ENCODE measurements at places on chromosomes 1 and 21.

- DNase-seq, result no peak
These were observed 72.5 kb downstream of the CDC42BPA start for GRCh38 chr1:227245613-227246320.

GRCh38 chr21:16330082-16330907, 600.5 kb downstream of the USP25 start:
- DNase-seq, result no peak

- DNase-seq, result peak; percentile 97
These were observed 47.8 kb upstream of the ECE1 start for GRCh38 chr1:21337928-21338572.

GRCh38 chr1:81681114-81681513, 119.6 kb upstream of the ADGRL2 start:
- no peak for DNase-seq

- no peak for DNase-seq
These were observed 4.4 kb downstream of the B4GALT3 start for GRCh38 chr1:161172776-161173376.

DNA sequence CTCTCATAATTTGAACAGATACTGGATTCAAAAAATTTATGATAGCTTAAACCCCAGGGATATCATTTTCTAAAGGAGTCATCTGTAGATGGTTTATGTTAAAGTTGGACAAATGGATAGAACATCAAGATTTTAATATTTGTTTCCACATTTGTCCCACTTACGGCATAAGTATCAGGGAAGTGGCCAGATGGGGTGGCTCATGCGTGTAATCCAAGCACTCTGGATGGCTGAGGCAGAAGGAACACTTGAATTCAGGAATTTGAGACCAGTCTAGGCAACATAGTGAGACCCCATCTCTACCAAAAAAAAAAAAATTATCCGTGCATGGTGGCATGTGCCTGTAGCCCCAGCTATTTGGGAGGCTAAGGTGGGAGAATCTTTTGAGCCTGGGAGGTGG, 229.1 kb downstream of the GPR52 start:
- no peak for DNase-seq

GRCh38 chr1:19441048-19441780, 44.1 kb downstream of the CAPZB start:
- DNase-seq, result no peak

DNA sequence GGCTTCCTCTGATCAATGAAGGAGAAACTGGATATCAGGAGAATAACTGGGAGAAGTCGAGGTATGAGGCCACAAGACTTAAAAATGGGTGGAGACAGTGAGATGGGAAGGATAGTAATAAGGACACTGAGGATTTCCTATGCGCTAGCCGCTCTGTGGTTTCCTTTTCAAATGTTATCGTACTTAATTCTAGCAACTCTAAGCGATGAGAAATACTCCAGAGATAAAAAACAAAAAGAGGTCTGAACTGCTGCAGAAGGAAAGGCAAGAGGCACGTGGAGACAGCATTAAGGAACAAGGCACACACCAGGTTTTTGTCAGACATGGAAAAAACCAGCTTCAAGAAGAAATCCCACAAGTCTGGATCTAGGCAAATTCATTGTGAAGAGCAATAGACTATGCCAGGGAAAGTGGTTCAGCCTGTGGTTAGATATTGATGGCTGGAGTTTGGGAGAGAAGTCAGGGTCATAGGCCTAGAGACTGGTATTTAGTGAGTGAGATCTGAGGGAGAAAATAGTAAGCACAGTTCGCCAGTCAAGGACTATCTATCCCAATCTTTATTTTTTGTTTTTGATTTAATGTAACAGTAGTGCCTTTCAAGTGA, 5.3 kb downstream of the CLCA2 start:
- no peak for DNase-seq

GRCh38 chr1:11130406-11130805, 30.7 kb upstream of the EXOSC10 start:
- DNase-seq, result no peak

- DNase-seq, result no peak
These were observed 12.6 kb downstream of the SLAMF8 start for GRCh38 chr1:159839116-159839849.

GRCh38 chr1:43048601-43049011, 89.9 kb upstream of the SLC2A1 start:
- no peak for DNase-seq

- no peak for DNase-seq
These were observed 195.5 kb downstream of the ADSS2 start for GRCh38 chr1:244256086-244256676.

GRCh38 chr21:31443736-31444521, 99.9 kb upstream of the TIAM1 start:
- DNase-seq, result no peak

- DNase-seq, result no peak
These were observed 6.0 kb downstream of the EPHA2 start for GRCh38 chr1:16149702-16150488.

DNA sequence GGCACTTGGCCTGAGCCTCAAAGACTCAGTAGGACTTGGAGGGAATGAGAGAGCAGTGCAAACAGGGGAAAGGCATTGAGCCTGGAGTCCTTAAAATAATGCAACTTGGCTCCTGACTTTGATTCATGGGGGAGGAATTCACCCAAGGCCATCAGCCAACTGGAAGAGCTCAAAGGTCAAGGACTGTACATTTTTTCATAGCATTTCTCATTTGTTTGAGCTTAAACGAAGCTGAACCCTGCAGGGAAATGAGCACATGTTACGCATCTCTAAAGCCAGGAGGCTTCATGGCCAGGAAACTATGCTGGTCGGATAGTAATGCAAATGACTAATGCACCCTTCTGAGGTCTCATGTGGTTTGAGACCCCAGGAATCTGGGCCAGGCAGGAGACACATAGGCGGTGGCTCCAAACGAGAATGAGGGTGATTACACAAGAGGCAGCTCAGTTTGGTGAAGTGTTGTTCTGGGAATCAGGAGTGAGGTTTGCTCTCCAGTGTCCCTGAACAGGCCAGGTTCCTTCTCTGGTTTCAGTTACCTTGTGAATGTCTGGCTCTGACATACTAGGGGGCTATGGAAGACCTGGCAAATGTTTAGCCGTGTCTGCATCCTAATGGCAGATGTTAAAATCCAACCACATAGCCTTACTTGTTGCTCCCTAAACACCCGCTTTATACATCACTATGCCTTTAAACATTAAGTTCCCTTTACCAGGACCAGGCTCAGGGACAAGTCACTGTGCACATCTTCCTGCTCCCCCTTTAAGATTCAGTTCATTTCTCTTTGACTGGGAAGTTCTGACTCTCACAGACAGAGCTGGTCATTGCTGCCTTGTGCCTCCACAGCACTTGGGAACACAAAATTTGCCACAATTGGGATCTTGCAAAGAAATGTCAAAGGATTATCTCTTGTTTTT, 503.9 kb upstream of the USP24 start:
- DNase-seq, result no peak

DNA sequence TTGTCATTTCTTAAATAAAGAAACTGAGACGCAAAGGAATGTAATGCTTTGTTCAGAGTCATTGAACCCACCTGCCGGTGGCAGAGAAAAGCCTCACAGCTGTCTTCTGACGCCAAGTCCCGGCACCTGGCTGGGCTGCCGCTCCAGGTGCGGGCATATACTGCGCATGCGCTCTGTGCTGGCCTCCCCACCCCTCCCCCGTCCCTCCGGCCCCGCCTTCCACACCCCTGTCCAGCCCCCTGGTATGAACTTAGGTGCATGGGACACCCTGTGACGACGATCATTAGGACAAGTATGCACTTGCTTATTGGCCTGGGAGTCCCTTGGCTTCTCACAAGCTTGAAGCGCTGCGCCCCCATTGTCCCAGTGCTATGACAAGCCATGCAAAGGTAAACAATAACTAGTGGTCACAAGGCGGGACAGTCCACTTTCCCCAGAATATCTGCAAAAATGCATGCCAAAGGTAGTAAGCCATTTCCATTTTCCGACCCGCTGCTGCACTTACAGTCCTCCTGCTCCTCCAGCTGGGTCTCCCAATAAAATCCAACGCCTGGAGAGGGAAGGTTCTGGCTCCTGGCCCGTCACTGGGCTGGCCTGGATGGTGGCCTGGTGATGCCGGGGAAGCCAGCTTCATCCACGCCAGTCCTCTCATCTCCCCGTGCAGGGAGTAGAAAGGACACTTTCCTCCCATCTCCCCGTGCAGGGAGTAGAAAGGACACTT, 100.4 kb downstream of the PSMG1 start:
- DNase-seq, result no peak

GRCh38 chr1:227815468-227816409, at the start of gene PRSS38:
Gene PRSS38, plus strand, starts transcription at chr1:227815675. Its CDS starts 42 bp downstream, at chr1:227815717.
- DNase-seq, result no peak

DNA sequence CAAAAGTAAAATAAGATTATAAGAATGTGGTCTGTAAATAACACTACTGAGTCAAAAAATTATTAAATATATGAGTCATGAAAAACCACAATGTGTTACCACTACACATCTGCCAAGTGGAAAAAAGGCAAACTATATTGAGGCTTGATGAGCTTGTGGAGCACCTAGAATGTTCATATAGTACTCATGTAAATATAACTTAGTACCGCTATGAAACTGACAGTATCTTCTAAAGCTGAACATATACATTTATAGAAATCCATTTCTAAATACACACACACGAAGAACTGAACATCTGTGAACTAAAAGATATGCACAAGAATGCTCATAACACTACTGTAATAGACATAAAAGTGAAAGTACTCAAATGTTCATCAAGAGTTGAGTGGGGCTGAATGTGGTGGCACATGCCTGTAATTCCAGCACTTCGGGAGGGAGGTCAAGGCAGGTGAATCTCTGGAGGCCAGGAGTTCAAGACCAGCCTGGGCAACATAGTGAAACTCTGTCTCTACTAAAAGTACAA, 18.5 kb upstream of the GBP3 start:
- DNase-seq, result no peak

DNA sequence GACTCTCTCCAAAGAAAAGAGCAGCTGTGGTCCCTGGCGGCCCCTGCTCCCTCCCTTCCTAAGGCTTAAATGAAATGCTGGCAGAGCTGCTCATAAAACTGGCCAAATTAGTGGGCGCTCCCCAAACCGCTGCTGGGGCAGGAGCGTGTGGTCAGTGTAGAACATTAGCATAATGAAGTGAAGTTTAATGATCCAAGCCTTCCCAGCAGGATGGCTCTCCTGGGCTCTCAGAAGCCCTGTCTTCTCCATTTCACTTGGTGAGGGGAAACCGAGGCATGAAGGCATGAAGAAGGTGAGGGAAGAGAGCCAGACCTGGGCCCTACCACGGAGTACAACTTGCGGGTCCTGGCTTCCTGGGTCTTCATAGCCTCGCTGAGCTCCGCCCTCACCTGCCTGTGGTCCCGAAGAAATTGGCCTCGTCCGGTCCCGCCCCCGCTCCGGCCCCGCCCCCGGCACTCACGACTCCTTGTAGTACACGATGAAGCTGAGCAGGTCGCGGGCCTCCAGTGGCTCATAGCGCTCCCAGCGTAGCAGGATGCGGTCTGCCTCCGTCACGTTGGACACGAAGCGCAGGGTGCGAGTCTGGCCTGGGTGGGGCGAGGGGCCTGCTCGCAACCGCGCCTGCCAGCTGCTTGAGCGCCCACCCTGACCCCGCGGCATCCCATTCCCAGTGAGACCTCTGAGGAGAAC, 10.3 kb downstream of the INSRR start:
- no peak for DNase-seq

- DNase-seq, result no peak
These were observed 127.5 kb downstream of the TNNI3K start for GRCh38 chr1:74362691-74363090.

GRCh38 chr1:7352364-7352763, 418.7 kb upstream of the VAMP3 start:
- DNase-seq, result no peak

DNA sequence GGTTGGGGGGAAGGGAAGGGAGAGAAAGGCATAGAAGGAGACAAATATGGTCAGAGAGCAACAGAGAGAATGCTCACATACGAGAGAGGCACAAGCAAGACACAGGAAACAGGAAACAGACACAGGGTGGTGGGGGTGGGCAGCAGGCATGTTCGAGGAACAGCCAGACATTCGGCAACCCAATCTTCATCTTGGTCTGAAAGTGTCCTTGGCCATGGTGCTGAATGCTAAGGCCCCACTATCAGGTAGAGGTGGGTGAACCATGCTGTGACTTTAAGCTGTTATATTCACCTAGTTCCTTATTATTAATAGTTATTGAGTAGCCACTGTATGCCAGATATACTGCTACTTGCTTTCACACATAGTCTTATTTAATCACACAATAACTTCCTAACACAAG, 109.2 kb downstream of the DDX20 start:
- no peak for DNase-seq

GRCh38 chr1:178532392-178532791, 19.5 kb downstream of the TEX35 start:
- DNase-seq, result peak; percentile 86

GRCh38 chr1:151635479-151636072, 23.7 kb downstream of the SNX27 start:
- DNase-seq, result no peak

- no peak for DNase-seq
These were observed 9.7 kb upstream of the LRRC53 start for GRCh38 chr1:74522148-74522547.

GRCh38 chr1:113021430-113022085, 51.4 kb upstream of the LRIG2 start:
- DNase-seq, result no peak

DNA sequence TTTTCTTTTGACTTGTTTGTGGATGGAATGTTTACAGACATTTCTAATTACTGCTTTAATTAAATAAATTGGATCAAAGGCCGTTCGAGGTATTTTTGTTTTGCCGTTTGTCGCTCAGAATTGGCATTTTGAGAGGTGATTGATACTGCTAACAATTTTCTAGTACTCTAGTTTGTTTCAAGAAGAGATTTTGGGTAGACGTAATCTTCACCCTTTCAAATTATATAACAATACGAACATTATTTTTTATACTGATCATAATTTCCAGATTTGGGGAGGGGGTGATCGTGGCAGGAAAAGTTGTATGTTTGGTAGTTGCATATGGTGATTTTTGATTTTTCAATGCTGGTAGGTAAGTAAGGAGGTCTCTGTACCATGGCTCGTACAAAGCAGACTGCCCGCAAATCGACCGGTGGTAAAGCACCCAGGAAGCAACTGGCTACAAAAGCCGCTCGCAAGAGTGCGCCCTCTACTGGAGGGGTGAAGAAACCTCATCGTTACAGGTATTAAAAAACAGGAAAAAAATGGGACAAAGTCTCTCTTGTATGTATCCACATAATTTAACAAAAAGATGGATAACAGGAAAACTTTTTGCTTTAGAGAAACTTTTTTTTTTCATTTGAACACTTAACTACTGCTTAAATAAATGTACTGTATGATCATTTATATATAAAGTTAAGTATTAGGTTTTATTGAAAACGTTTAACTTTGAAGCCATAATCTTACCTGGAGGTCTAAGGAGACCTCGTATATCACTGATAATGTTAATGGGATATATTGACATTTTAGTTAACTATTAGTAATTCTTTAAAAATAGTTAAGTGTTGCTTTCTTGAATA, 1.7 kb downstream of the H3-3A start:
- no peak for DNase-seq

DNA sequence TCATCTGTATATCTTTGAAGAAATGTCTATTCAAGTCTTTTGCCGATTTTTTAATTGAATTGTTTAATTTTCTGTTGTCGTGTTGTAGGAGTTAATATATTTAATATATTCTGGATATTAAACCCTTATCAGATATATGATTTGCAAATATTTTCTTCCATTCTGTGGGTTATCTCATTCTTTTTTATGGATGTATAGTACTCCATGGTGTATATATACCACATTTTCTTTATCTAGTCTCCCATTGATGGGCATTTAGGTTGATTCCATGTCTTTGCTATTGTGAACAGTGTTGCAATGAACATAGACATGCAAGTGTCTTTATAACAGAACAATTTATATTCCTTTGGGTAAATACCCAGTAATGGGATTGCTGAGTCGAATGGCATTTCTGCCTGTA, 100.3 kb upstream of the DMRTA2 start:
- DNase-seq, result no peak

- no peak for DNase-seq
These were observed 189.7 kb downstream of the SEC16B start for GRCh38 chr1:177780096-177780700.

All from left lobe of liver (tissue), 2 donors.